Lower leg skin (tissue), 4 donors: ENCODE measurements at places on chromosomes 3 and 15. TPM values are rescaled to one million over a fixed set of nuclear protein-coding genes. Genes with fewer than 3 reads are reported as not detected.

DNA sequence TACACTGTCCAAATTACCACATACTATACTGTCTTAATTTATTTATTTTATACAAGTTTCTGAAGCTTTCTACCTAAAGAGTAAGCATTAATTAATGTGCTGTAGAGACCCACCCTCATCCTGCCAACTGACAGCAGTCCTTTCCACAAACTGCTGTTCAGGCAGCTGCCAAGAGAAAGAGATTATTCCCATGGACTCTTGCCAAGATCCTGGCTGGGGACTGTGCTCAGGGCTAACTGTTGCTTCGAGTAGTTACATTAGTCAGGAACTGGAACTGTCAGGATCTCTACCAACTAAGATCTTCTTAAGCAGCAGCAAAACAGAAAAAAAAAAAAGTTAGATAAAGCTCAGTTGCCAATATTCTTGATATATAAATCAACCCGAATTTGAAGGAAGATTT, 398.8 kb downstream of the MECOM start:
- no peak for DNase-seq

The SH2D7 gene
- total RNA-seq, result not detected

The WNT5A gene
- 12.1 TPM for total RNA-seq

- DNase-seq, result no peak
Measured at GRCh38 chr3:186826410-186826975, 16.0 kb upstream of the ADIPOQ start.

The OIP5 gene
- 1.9 TPM for total RNA-seq

The DPPA4 gene
- not detected for total RNA-seq

DNA sequence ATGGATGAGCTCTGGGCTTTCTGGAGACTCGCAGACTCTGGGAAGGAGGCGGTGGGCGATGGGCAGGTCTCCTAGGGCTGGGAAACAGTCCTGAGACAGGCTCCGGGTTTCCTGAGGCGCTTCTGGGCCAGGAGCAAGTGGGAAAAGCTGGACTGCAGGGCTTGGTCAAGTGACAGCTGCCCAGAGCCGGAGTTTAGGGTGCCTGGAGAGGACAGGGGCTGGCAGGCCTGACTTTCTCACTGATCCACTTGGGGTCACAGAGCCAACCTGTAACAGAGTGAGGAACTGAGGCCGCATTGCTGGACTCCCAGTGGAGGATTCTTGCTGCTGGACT, 107.9 kb downstream of the APBA2 start:
- DNase-seq, result peak; percentile 75

- no peak for DNase-seq
Measured at GRCh38 chr3:39181408-39182335, 10.7 kb downstream of the XIRP1 start.

DNA sequence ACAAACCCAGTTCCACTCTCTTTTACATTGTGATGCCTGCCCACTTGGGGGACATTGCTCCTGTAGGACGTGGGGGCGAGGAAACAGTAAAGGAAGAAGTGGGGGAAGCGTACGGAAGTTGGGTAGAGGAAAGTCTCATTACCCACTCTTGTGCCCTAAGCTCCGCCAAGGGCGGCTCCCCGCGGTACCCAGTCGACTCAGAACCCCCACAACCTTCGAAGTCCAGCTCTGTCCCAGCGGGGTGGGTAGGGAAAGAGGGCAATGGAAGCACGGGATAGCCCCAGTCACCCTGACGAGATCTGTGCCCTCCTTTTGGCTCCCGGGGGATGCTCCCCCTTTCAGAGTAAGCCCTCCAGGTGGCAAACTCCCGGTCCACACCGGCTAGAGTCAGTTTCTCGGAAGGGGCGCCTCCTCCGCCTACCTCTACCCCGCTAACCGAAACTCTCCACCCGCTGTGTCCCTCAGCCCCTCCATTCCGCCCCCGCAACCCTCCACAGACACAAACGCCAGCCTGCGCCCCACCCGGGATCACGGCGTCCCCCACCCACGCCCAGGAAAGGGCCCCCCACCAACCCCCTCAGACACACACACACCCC, 527 bp downstream of the CSNK1G1 start:
- DNase-seq, result no peak

DNA sequence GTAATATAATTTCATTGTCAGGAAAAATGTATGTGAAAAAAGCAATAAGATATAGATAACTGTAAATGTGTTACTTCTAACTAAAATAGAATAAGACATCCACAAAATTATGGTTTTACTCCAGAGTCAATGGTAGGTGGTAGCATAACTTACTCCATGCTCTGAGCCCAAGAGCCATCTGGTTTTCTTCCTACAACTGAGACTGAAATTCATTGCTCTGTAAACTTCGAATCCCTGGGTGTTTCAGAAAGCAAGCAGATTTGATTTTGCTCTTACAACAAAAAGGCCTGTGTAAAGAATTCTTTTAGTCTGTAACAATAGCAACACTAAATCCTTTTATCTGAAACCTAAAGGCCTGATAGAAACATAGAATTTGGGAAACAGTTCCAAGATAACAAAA, 805.9 kb downstream of the AGBL1 start:
- no peak for DNase-seq

DNA sequence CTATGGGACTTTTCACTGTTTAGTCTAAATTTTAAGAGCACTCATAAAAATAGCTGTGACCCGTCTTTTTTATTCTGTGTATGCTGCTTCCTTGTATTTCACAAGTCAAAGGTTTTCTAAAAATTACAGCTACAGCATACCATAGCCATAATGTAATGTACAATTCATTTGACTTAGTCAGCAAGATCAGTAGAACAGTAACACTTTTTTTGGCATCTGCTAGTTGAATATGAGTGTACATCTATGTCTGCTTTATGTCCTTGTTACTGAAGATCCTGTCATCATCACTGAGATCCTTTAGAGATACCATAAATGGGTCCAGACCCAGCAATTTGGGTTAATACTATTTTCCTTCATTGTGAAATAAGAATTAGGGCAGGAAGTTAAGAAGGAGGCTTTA, 42.2 kb downstream of the CMSS1 start:
- DNase-seq, result no peak

- DNase-seq, result no peak
Measured at GRCh38 chr3:190883141-190883540, 20.6 kb upstream of the GMNC start.

DNA sequence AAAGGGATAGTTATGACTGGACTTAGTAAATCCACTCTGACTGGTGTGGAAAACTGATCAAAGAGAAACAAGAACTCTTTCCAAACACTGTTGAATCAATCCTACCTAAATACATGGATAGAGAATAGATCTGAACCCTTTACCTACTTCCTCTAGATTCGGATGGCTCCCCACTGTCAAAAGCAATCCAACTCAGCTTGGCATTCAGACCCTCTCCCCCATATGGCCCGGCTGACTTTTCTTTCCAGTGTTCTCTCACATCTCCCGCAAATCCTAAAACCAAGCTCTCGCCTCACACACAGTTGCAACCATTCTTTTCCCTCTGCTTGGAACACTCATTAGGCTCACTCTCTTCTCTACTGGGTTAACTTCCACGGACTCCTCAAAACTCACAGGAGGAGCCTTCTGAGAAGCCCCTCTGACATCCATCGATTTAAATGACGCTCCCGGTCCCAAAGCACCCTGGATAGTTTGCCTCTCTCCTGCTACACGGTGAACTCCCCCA, 639 bp downstream of the SPICE1 start:
- DNase-seq, result no peak

DNA sequence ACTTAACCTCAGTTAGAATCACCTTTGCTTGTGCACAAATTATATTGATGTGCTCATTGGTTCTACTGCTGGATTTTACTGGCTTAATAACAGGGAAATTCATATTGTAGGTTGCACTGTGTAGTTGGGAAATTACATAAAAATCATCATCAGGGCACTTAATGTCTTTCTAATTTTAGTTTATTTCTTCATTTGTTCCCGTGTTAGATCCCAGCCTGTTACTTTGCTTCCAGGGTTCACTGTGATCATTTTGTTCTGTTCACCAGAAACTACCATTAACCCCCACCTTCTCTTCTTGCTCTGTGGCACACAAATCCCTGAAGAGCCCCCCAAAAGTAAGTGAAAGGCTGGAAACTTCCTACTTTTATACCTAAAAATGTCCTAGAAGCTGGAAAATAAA, 80.4 kb downstream of the RARB start:
- no peak for DNase-seq

- no peak for DNase-seq
Measured at GRCh38 chr3:33312361-33312760, 35.1 kb downstream of the FBXL2 start.

DNA sequence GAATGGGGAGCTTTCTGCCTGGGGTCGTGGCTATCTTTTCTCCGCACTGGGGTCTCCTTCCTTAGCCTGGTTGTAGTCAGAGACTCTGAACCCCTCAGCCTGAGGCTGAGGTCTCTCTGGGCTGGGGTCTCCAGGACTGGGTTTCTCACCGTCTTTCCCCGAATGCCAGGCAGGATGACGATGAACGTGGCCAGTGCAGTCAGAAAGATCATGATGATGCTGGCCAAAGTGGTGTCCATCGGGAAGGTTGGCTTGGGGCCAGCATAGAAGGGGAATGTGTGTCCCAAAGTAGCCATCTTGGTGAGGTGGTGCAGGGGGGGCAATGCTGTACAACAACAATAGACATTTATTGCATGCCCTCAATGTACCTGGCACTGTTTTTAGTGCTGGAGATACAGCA, 7.0 kb downstream of the DUOXA1 start:
- no peak for DNase-seq

The MEX3B gene
- 0.13 TPM for total RNA-seq

- no peak for DNase-seq
Measured at GRCh38 chr15:60396100-60396499, 1.7 kb downstream of the ANXA2 start.

GRCh38 chr15:70418943-70419342, 321.2 kb upstream of the TLE3 start:
- no peak for DNase-seq

The ARL6 gene
- total RNA-seq, result 5.5 TPM

The PRC1 gene
- 16.3 TPM for total RNA-seq

The XIRP1 gene
- total RNA-seq, result not detected

- DNase-seq, result no peak
Measured at GRCh38 chr3:162586591-162586990, 1090.0 kb downstream of the OTOL1 start.

GRCh38 chr3:87126321-87126720, 100.8 kb upstream of the CHMP2B start:
- no peak for DNase-seq

The CRABP1 gene
- total RNA-seq, result not detected

DNA sequence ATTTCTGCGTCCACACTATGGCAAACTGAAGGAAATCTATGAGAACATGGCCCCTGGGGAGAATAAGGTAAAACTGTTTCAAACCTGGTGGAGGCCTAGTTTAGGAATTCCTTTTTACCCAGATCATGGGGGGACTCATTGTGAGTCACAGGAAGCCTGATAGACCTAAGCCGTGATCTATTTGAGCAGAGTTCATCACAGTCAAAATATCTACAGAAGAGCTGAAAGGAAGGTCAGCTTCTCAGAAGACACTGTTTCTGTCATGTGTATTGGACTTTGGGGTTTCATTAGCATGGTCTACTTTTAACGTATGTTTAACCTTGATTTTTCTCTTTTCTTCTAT, 1.3 kb downstream of the PSMD2 start:
- no peak for DNase-seq

The TEX55 gene
- total RNA-seq, result not detected

GRCh38 chr3:178480274-178480673, 56.0 kb upstream of the KCNMB2 start:
- DNase-seq, result no peak

GRCh38 chr3:120568598-120568997, 27.5 kb upstream of the NDUFB4 start:
- DNase-seq, result no peak

- DNase-seq, result no peak
Measured at GRCh38 chr3:155153242-155154186, 73.4 kb downstream of the MME start.

DNA sequence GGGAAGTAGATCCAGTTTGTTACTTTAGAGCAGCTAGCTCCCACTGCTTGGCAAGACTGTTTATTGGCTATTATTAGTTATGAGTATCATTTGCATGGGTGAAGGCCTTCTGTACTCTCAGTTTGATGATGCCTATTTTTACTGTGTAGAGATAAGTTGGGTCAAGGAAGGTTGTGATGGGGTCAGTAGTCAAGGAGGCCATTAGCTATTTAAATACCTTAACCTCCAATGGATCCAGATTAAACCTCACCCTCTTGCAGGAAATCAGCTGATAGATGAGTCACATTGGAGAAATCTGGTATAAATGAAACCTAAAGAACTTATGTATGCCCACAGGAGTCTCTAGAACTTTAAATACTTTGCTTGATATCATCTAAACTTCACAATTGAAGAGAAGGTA, 45.0 kb downstream of the THBS1 start:
- DNase-seq, result no peak

GRCh38 chr15:76514282-76514681, 177.7 kb downstream of the ISL2 start:
- no peak for DNase-seq

The GOLGA8J gene
- total RNA-seq, result not detected

GRCh38 chr3:146080578-146080977, 80.4 kb downstream of the PLOD2 start:
- no peak for DNase-seq

- DNase-seq, result no peak
Measured at GRCh38 chr3:4306860-4307259, 3.7 kb downstream of the SETMAR start.

The IL5RA gene
- 0.10 TPM for total RNA-seq

The CCR9 gene
- total RNA-seq, result not detected

The ACKR4 gene
- total RNA-seq, result 5.6 TPM

- DNase-seq, result no peak
Measured at GRCh38 chr3:47542471-47543173, 29.1 kb upstream of the ELP6 start.

DNA sequence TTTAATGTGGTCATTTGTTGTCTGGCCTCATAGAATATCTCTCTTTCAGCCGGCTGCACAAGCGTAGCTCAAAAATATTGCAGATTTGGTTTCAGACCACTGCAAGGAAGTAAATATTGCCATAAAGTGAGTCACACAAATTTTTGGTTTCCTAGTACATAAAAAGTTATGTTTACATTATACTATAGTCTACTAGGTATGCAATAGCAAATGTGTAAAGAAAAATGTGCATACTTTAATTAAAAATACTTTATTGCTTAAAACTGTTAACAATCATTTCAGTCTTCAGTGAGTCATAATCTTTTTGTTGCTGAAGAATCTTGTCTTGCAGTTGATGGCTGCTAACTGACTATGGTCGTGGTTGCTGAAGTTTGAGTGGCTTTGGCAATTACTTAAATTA, 425.1 kb upstream of the ROBO1 start:
- no peak for DNase-seq

The CKMT1A gene
- total RNA-seq, result 33.4 TPM

GRCh38 chr3:71168121-71168721, 415.3 kb downstream of the FOXP1 start:
- DNase-seq, result no peak

The CDC25A gene
- total RNA-seq, result 0.45 TPM

The SLC24A5 gene
- total RNA-seq, result 6.1 TPM

GRCh38 chr3:129610276-129610675, 3.8 kb upstream of the PLXND1 start:
- no peak for DNase-seq

GRCh38 chr15:63626955-63627354, 29.8 kb downstream of the FBXL22 start:
- DNase-seq, result no peak
